Astrocyte of the hippocampus (primary cell): ENCODE measurements at places on chromosomes 3 and 15.

DNA sequence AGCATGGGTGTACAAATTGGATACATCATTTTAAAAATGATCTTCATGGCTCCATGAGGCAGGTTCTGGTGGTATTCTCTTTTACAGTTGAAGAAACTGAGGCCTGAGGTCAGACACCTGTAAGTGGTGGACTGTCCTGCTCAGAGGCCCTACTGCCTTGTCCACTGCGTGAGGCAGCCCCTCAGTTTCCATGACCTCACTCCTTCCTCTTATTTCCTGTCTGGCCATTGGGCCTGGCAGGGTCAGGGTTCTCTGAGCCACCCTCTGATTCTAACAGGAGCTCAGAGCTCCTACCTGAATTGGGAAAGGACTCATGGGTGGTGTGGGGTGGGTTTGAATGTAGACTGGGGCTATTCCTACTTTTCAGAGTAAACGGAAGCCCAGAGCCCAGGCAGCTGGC lies 17.5 kb downstream of the PLEKHO2 start:
- no peak for DNase-seq

GRCh38 chr3:191523148-191523547 lies 62.2 kb downstream of the PYDC2 start:
- DNase-seq, result no peak

DNA sequence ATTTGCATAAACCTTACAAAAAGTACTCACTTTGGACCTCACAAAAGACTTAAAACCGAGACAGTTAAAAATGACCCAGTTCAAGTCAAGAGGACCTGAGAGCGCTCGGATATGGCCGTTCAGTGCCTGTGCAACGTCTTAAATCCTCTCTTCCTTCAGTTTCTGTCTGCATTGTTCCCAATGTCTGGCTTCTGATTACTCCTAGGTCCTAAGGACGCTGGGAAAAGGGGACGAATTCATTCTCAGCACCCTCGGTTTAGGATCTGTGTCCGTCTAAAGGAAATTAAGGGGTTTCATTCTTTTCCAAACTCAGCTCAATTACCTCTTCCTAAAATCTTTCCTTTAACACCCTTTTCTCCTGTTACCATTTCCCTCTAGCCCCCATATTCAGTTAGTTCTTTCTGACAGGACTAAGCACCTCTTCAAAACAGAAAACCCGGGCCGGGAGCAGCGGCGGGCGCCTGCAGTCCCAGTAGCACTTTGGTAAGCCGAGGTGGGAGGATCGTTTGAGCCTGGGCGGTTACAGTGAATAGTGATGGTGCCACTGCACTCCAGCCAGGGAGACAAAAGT lies 970 bp downstream of the DPPA4 start:
- DNase-seq, result peak; percentile 65

DNA sequence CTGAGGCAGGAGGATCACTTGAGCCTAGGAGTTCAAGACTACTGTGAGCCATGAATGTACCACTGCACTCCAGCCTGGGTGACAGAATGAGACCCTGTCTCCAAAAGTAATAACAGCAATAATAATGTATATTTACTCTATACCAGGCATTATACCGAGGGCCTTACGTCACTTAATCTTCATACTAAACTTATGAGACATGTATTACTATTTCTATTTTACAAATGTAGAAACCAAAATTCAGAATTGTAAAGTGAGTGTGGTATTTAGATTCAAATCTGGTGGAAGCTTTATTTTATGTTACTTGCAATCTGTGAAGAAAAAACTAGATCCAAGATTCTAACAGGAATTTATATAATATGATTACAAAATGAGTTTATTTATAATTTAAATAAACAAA lies 9.7 kb upstream of the BLM start:
- DNase-seq, result no peak

DNA sequence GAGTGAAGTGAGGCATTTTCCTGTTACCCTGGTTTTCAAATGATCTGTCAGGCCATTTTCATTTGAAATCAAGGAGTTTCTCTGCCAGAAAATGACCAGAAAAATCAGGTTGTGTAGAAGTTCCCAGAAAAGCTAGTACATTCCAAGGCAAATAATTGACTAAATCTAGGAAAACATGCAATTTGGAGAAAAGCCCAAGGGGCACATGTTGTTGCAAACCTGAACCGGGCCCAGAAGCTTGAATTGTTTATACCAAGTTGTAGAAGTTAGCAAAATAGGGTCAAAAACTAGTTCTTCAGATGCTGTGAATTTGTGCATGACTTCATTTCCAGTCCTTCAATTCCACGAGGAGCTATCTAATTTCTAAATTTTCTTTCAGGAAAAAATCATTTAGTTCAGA lies 31.0 kb downstream of the TRIM42 start:
- DNase-seq, result peak; percentile 1
